ENCODE measurements at places on chromosomes 7 and 10.

- DNase-seq: peak; percentile 79
Observed at GRCh38 chr7:2709553-2710285, 21.7 kb downstream of the AMZ1 start.

DNA sequence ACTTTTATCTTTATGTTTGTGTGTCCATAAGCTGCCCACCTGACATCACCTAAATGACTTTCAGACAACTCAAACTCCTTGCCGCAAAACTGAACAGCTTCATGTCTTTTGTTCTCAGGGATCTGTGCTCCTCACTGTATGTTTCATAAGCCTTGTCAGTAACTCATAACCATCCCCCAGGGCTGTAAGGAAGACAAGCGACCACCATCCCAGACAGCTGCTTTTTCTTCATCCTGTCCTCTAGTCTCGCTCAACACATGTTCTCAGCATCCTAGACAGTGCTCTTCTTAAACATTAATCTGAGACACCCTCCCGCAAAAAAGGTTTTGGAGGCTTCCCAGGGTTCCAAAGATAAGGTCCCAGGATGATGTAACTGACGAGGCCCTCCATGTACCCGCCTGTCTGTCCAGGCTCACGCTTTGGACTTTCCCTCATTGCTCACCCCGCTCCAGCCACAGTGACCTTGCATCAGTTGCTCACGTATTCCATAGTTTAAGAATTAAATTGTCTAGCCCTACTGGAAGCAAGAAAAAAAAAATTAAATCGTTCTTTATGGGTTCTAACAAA is 69.8 kb downstream of the MAP3K8 start:
- DNase-seq: no peak

DNA sequence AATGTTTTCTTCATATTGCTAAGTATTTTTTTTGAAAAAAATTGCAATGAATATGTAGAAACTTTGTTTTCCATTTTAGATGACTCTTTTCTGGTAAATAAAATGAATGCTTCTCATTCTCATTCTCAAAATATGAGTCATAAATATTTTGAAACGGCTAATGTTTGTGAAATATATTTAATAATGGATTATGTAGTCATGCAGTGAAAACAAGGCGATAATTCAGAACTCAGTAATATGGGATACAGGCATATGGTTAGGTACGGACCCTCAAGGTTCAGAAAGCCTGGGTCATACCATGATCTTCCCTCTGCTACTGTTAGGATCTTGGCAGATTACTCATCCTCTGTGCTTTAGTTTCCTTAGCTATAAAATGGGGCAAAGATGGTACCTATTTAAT is 46.2 kb upstream of the SLC39A12 start:
- no peak for DNase-seq

DNA sequence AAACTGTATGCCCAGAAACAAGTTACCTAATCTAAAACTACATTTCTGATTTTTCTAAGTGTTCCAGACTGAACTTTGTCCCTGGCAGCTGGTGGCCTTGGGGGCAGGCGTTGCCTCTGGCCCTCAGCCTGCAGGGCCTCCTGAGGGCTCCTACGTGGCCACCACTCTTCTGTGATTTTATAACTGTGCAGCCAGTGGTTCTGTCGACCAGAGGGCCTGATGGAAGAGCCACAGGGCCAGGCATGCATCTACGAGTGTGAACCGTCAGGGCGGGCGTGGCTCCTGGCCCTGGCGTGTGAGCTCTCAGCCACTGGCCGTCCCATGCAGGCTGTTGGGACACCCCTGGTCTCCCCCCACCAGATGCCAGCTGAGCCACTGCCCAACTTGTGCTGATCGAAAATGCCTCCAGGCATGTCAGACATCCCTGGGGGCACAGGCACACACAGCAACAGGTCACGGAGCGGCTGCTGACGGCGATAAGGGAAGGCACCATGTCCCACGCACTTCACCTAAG is 173.4 kb downstream of the ZMYND11 start:
- no peak for DNase-seq

GRCh38 chr7:83271212-83272099 is 108.8 kb upstream of the PCLO start:
- no peak for DNase-seq

DNA sequence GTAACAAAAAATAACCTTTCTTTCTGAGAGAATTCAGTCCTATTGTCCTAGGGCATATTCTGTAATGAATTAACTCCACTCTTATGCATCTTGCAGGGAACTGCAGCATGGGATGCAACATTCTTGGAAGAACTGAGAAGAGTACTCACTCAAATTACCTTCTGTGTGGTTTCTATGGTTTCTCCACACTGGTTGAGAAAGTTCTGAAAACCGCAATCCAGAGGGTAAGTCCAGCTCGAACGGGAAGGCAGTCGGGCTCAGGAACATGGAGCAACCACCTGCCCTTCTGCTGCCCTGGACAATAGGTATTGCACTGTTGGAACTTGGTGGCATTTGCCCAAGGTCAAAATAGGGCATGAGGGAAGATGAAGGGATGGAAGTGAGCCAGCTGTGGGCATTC is 59.6 kb upstream of the CDK13 start:
- no peak for DNase-seq

DNA sequence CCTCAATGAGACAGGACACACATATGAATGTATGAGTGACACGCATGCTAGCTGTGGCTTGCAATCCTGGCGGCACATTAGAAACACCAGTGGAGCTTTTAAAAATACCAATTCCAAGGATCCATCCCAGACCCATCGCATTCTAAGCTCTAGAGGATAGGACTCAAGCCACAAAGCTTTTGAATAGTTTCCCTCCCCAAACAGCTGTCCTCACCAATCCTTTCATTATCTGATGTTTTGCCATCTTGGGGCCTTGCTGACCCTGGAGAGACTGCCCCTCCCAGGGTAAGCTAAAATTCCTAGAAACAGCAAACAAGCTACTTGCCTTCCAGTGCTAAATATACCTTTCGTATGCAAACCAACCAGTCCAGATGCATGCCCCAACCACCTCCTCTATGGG is 8.9 kb upstream of the TM9SF3 start:
- DNase-seq: no peak

DNA sequence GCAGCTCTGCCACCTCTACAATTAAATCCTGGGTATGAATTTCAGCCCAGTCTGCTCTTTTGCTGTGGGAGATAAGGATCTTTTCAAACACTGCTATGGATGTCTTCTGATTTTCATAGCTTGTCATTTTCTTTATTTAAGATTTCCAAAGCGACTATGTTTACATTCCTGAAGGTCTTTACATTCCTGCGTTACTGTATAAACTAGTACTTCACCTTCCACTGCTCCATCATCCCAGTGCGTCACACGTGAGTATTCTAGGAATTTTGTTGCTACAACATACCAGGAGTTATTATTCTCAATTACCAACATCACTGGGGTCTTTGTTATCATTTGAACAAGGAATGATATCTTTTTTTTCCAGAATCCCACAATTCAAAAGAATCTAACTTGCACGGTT is 944.7 kb downstream of the SORCS3 start:
- no peak for DNase-seq

DNA sequence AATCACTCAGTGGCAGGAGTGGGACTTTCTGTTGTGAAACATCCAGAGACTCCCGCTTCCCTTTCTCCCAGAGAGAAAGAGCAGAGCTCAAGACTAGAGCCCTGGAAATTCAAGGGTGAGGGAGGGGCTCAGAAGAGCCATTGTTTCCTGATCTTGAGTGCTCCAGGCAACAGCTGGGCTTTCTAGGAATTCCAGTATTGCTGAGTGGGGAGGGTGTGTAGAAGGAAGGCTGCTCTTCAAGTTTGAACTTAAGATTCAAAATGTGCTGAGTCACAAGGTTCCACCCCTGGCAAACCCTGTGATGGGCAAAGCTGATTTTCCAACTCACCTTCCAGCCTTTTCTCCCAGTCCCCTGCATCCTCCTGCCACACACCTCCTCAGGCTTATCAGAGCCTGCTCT is 42.3 kb upstream of the MSRB2 start:
- no peak for DNase-seq

- DNase-seq: no peak
Observed at GRCh38 chr7:23106823-23107663, 1.5 kb downstream of the KLHL7 start.

DNA sequence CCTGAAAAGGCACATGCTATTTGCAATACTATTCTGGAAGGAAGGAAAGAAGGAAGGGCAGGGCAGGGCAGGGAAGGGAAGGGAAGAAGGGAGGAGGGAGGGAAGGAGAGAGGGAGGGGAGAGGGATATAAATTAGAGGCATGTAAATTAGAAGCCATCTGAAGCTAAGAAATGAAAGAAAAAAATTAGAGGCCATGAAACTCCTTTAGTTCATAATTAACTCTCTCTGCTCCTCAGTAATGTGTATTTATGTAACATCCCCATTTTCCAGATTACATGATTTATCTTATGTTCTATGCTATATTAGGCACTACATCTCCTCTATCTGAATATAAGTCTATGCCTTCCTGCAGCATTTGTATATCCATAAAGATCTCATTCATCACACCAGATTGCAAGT is 12.7 kb upstream of the JCAD start:
- DNase-seq: no peak

- DNase-seq: no peak
Observed at GRCh38 chr7:36011588-36011965, 141.5 kb upstream of the EEPD1 start.

- no peak for DNase-seq
Observed at GRCh38 chr7:133629701-133630100, 376.8 kb downstream of the EXOC4 start.

DNA sequence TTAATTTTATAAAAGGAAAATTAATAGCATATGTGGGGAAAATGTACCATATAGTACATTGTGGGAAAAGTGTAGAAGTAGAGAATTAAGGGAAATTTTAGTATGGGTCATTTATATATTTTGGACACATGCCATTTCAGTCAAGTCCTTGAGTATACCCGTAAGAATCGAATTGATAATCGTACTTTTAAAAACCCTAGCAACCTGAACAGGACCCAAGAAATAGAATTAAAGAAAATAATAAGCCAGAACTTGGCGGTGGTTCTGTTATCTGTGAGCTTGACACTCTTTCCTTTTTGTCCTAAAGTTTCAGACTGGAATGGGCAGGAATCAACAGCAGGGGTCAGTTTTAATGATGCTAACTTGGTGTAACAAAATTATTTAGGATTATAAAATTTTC is 221.0 kb downstream of the CDK14 start:
- no peak for DNase-seq

DNA sequence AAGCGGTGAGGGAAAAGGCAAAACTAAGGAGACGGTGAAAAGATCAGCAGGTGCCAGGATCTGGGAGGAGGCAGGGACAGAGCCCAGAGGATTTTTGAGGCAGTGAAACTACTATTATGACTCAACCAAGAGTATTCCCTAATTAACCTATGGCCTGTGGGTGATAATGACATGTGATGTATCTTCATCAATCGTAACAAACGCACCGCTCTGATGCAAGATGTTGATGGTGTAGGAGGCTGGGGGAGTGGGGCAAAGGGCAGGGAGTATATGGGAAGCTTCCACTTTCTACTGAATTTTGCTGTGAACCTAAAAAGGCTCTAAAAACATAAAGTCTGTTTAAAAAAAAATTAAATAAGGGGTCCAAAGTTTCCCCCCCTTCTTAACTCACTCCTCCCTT is 25.5 kb upstream of the EZH2 start:
- no peak for DNase-seq

GRCh38 chr7:128037081-128037480 is 5.8 kb upstream of the LRRC4 start:
- no peak for DNase-seq

- no peak for DNase-seq
Observed at GRCh38 chr10:96606946-96607345, 20.1 kb upstream of the TM9SF3 start.

- DNase-seq: no peak
Observed at GRCh38 chr10:116757246-116757645, 14.9 kb upstream of the HSPA12A start.

DNA sequence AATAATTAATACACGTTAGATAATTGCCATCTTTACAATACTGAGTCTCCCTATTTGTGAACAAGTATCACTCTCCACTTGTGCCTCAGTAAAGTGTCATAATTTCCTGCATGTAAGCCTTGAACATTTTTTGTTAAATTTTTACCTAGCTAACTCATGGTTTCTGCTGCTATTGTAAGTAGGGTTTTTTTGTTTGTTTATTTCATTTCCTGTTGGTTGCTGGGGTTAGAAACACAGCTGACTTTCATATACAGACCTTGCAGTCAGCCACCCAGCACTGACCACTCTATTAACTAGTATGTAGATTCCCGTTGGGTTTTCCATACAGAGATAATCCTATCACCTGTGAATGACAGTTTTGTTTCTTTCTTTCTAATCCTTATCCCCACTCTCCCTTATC is 133.3 kb downstream of the MPP7 start:
- DNase-seq: no peak

GRCh38 chr7:131486346-131486745 is 70.1 kb downstream of the PODXL start:
- no peak for DNase-seq

- DNase-seq: no peak
Observed at GRCh38 chr7:122544463-122544862, 154.5 kb downstream of the RNF133 start.

- DNase-seq: no peak
Observed at GRCh38 chr10:75899816-75900390, 468.5 kb downstream of the LRMDA start.

DNA sequence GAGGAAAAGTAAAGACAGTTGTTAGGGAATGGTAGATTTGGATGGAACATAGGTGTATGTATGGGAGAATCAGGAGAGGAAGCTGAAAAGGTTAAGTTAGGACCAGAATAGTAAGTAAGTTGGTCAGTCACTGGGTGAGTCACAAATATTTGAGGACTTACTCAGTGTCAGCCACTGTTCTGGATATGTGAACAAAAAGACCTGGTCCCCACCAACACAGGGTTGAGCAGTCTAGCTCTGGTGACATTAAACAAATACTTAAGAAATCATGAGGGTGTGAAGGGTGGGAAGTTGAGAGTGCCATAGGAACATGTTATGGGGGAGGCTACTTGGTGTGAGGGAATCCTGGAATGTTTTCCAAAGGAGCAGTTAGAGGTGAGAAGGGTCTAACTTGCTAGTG is 246.9 kb downstream of the PTEN start:
- DNase-seq: no peak

- no peak for DNase-seq
Observed at GRCh38 chr7:37433166-37433565, 15.5 kb downstream of the ELMO1 start.

GRCh38 chr7:156650042-156650441 is 9.5 kb downstream of the RNF32 start:
- DNase-seq: no peak

DNA sequence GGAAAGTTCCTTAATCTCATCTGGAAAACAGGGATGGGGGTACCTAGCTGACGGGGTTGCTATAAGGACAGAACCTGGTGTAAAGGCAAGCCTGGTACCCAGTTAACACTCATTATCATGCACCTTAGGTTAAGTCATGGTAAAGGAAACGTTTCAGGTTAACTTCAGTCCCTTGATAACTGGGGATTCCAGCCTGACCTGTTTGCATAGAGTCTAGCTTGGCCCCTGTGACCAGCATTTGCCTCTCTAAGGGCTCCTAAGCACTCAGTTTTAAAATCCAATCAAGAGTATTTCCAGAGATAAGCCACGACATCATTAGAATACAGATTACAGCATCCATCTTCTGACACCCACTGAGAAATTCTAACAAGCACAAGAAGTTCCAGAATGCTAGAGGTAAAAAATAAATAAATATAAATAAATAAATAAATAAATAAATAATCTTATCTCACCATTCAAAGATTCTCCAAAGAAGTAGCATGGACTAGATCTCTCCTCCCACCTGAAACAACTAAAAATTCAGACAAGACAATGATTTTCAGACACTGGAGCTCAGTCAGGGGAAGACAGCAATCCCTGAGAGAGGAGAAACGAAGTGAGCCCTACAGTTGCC is 184.6 kb downstream of the KCNMA1 start:
- DNase-seq: no peak

Data from CD4-positive, alpha-beta T cell treated with Interleukin-6 at 100 ng/mL for 8 hours (primary cell).